ENCODE measurements at places on chromosomes 3 and 15. TPM values are rescaled to one million over a fixed set of nuclear protein-coding genes. Genes with fewer than 3 reads are reported as not detected.

DNA sequence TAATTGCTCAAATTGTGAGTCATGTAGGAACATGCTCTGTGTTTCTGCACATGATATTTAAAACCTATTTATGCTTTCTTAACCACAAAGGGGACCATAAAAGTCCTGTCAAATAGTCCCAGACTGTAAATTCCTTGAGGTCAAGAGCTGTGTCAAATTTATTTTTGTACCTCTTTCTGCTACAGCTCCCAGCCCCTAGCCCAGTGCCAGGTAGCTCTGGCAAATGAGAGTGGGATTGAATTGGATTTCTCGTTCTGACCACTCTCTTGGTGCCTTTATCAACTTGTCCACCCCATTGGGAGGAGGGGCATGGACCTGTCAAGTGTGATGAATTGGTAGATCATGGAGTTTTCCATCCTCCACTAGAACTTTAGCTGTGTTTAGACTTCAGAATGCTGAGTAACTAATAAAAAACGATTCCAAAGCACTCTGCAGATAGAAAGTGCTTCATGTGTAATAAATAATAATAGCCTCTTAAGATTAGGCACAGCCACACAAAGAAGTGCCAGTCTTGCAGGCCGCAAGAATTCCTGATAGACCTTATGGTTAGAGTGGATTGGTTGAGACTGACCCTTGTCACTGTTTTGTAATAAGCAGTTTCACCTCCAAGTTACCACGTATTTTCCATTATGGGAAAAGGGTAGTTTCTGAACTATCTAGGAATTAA lies 120.4 kb downstream of the LPP start:
- H3K4me3 ChIP-seq = no peak overlapping the region
- H3K4me1 ChIP-seq = peaks cover 13% of the 10 kb centered on the region
- no peaks in the 10 kb centered on the region for H3K27me3 ChIP-seq
- no peaks in the 10 kb centered on the region for H3K36me3 ChIP-seq
- DNase-seq = no peak

ELL3 gene
- total RNA-seq = 11.0 TPM

DNA sequence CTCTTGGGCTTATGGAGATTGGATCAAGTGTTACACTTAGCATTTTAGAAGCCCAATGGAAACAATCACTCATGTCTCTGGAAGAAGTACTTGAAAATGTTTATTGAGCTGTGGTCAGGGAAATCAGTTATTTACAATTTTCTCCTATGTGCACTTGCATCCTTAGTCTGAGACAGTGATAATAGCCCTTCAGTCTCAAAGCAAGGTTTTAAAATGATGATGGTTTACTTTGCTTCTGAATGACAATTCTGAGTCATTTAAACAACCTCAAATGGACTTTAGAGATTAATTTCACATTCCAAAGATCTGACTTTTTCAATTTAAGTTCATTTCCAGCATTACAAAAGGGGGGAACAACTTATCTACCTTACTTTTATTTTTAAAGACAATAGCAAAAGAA lies 20.1 kb downstream of the TIPARP start:
- H3K36me3 ChIP-seq = no peaks in the 10 kb centered on the region
- DNase-seq = no peak
- no peaks in the 10 kb centered on the region for H3K4me1 ChIP-seq
- H3K27ac ChIP-seq = no peak overlapping the region
- no peaks in the 10 kb centered on the region for H3K27me3 ChIP-seq
- no peak overlapping the region for H3K4me3 ChIP-seq

CLDN18 gene
- total RNA-seq = not detected

GRCh38 chr3:188814581-188814980 lies 357.2 kb upstream of the TPRG1 start:
- no peak overlapping the region for H3K27ac ChIP-seq
- H3K27me3 ChIP-seq = no peaks in the 10 kb centered on the region
- no peaks in the 10 kb centered on the region for H3K4me1 ChIP-seq
- H3K4me3 ChIP-seq = no peak overlapping the region
- no peaks in the 10 kb centered on the region for H3K36me3 ChIP-seq
